ENCODE measurements at places on chromosomes 7 and 10.

- DNase-seq, result peak; percentile 74
Observed at GRCh38 chr7:73830681-73831583, at the start of gene CLDN4. Gene CLDN4 (plus strand): TSS chr7:73830996. CDS start chr7:73831202, 206 bp downstream.

GRCh38 chr10:112756235-112756527 is 193.9 kb upstream of the TCF7L2 start:
- no peak for DNase-seq

- DNase-seq, result no peak
Observed at GRCh38 chr7:115831371-115831770, 199.2 kb downstream of the TFEC start.

DNA sequence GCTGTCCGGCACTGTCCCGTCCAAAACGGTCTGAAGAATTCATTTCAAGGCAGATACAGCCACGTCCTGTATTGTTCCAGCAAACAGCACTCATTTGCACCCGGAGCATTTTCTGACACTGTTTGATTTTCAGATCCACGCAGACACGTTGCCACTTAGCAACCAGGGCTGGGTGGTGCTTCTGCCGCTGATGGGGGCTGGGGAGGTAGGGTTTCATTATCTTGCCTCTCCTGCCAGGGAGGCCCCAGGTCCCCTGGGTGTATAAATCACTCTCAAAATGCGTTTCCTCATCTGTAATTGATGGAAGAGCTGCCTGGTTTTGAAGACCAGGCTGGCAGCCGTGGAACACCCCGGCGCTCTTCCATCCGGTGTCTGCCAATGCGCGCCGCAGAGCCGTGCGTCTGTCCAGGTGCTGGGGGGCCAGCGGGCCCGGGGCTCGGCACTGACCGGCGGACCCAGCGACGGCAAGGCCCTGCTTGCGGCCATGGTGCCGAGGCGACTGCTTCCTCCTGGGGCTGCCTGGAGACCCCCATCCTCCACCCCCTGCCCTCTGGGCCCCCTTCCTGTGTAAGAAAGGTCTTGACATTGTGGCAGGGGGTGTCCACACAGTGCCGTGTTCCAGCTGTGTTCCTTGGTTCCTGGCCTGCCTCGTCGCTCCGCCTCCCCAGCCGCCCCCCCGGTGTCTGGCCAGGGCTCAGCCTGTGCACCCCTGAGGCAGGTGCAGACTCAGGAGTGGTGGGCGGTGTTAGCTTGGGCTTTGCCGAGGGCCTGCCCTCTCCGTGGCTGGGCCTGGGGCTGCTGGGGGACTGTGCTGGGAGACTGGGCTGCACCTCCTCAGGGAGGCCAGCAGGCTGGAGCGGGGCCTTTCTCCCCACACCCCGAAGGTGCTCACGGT is 16.6 kb downstream of the ADGRA1 start:
- no peak for DNase-seq

Measured in NCI-H526 treated with DMSO at 0.1 percent for 48 hours (cell line).